ENCODE measurements at places on chromosomes 16 and 17. TPM values are rescaled to one million over a fixed set of nuclear protein-coding genes. Genes with fewer than 3 reads are reported as not detected.

The MGAT5B gene
- 2.1 TPM for polyA plus RNA-seq

The MBTPS1 gene
- polyA plus RNA-seq, result 117 TPM

The CLEC19A gene
- 0.24 TPM for polyA plus RNA-seq

The CCL7 gene
- not detected for polyA plus RNA-seq

The STX1B gene
- polyA plus RNA-seq, result 3.0 TPM

The KRT20 gene
- 0.24 TPM for polyA plus RNA-seq

The ALOXE3 gene
- polyA plus RNA-seq, result 0.05 TPM

The GINS2 gene
- 17.2 TPM for polyA plus RNA-seq

The GDPD1 gene
- polyA plus RNA-seq, result 13.2 TPM

The SEPTIN1 gene
- 2.5 TPM for polyA plus RNA-seq

The PRSS8 gene
- 53.9 TPM for polyA plus RNA-seq

The HIC1 gene
- 16.5 TPM for polyA plus RNA-seq

The SYT17 gene
- polyA plus RNA-seq, result 10.2 TPM

The CYBC1 gene
- polyA plus RNA-seq, result 47.8 TPM

The ABI3 gene
- 5.6 TPM for polyA plus RNA-seq

The DOC2A gene
- 4.3 TPM for polyA plus RNA-seq
